ENCODE measurements at places on chromosomes 16 and 17. TPM values are rescaled to one million over a fixed set of nuclear protein-coding genes. Genes with fewer than 3 reads are reported as not detected.

DNA sequence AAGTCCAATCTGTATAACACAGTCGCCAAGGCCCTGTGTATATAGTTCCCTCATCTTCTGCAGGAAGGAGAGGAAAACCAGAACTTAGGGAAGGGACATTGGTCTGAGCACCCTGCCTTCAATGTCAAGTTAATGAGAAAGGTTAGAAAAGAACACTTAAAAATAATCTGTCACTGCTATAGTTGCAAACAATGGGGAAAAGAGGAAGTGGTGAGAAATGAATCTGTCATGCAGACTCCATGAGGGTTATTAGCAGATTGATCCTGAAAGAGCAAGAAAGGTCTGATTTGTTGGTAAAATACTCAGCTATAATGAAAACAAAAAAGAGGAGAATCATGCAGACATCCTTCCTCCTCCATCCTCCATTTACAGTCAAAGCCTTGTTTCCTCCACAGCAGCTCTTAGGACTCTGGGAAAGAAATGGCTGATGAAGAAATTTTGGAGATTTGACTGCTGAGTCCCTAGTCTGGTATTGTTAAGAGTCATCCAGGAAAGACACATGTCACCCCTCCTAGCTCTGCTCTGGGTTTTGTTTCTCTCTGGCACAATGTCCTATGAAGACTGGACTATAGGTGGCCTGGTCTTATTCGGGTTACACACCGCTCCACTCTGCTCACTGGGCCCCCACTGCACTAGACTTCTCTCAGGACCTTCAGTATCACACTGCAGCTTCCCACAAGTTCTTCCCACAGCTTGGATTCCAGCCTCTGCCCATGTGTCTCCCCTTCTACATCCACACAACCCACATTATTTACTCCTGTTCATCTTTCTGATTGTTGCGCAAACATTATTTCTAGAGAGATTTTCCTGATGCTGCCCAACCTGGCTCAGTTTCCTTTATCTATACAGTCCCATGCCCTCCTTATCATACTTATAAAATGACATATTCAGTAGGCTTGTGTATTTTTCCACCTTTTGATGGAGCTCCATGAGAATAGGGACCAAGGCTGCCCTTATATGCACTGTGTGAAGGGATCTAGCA lies 56.5 kb upstream of the XYLT1 start:
- DNase-seq, result no peak

GRCh38 chr16:11145173-11145818 lies 110.7 kb downstream of the SOCS1 start:
- no peak for DNase-seq

GRCh38 chr17:50833510-50834428 lies 1.6 kb upstream of the WFIKKN2 start:
- no peak for DNase-seq

DNA sequence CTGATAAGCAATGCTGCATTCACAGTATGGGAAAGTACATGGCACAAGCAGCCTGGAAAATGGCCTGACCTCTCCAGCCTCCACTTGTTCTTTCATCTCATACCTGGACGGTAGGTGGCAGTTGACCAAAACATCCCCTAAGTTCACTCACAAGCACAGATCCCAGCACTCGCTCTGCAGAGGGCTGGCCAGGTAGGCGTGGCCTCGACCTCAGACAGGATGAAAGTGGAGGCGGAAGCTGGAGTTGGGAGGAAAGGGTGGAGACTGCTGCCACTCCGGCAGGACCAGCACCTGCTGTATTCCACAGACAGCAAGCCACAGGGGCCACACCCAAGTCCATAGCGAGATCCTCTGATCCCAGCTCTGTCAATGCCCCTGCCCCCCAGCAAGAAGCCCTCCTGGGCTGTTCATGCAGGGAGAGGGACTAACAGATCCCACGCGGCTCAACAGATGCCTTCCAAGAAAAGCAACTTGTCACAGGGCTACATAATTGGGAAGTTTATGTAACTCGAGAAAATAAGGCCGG lies 31.3 kb downstream of the ZCCHC14 start:
- peak; percentile 92 for DNase-seq

GRCh38 chr17:55763856-55764255 lies 13.0 kb downstream of the PCTP start:
- no peak for DNase-seq

Gene LDHD
- total RNA-seq, result 89.2 TPM

Gene KRT17
- total RNA-seq, result 0.70 TPM

- DNase-seq, result no peak
Measured at GRCh38 chr16:56094231-56094630, 97.1 kb upstream of the GNAO1 start.

- DNase-seq, result no peak
Measured at GRCh38 chr17:6480303-6480675, 36.0 kb downstream of the PIMREG start.

- DNase-seq, result peak; percentile 92
Measured at GRCh38 chr17:82297280-82297713, 20.1 kb downstream of the CD7 start.

Gene EPX
- total RNA-seq, result not detected

Gene CREBBP
- 59.3 TPM for total RNA-seq

DNA sequence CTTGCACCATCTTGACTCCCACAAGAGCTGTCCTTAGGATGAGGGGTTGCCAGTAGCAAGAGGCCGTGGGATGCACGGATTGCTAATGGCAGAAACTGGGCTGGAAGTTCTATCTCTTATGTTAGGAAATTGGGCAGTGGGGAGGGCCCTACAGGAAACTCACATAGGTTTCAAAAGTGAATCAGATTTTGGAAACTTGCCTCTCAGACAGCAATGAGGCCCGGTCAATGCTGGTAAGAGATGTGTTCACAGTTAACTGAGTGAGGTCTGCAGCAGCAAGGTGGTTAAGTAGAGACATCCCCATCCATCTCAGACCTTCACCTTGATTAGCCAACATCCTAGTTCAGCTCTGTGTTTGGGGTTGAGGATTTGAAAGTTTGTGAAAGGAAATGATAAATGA lies 164.7 kb downstream of the ABCA8 start:
- DNase-seq, result no peak

GRCh38 chr17:76529224-76530094 lies 8.1 kb downstream of the CYGB start:
- DNase-seq, result peak; percentile 76

GRCh38 chr17:73126716-73127473 lies 34.4 kb upstream of the SLC39A11 start:
- no peak for DNase-seq

DNA sequence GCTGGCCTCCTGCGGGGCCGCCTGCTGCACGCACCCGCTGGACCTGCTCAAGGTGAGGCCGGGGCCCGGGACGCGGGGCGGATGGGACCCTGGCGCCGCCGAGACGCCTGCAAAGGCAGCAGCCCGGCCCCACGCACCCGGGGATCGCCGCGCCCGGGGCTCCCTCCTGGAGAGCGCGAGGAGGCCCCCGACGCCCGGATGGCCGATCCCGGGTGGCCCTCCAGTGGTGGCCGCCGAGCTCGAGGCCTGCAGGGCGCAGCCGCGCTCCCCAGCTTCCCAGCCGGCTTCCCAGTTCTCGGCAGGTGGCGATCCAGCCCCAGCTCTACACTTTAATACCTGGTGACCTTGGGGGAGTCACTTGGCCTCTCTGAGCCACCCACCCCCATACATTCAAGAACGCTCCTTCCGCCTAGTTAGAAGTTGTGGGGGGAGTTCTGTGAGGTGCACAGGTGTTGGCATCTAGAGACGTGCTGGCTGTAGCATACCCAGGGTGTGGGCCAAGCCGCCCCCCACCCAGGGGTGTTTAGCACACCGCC lies 452 bp downstream of the SLC25A10 start:
- peak; percentile 69 for DNase-seq

Gene CCL17
- not detected for total RNA-seq

Gene ARL5C
- total RNA-seq, result 0.56 TPM

Gene GP1BA
- not detected for total RNA-seq

DNA sequence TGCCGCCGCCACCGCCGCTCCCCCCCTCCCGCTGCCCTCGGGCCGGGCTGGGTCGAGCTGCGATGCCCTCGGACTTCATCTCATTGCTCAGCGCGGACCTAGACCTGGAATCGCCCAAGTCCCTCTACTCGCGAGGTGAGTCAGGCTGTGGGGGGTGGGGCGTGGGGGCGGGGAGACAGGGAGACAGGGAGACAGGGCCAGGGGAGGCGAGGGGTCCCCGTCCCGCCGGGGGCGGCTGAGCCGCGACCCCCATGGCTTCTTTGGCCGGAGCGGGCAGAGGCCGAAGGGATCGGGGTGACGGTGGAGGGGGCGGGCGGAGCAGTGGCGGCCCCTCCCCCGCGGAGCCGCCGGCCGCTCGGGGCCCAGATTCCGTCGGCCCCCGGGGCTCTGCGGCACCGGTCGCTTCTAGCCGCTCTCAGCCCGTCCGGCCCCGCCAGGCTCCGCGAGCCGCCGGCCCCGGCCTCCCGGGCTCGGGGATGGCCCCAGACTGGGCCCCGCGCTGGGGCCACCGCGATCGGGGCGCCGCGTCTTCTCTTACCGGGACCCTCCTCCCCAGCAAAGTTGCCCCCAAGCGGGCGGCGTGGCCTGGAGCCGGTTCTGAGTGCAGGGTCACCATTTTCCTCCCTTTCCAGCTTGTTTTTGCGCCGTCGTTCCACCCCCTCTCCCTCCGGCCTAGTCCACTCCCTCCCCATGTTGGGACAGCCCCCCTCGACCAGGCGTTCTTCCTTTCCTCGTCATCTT lies 644 bp downstream of the NFAT5 start:
- DNase-seq, result peak; percentile 62

GRCh38 chr16:68275611-68276191 lies 11.4 kb downstream of the SLC7A6 start:
- DNase-seq, result no peak

GRCh38 chr16:57959121-57959520 lies 11.8 kb downstream of the CNGB1 start:
- no peak for DNase-seq

Gene PPL
- 14.7 TPM for total RNA-seq

- DNase-seq, result no peak
Measured at GRCh38 chr17:64036198-64036922, 15.9 kb upstream of the ICAM2 start.

GRCh38 chr17:2415081-2415480 lies 14.2 kb upstream of the MNT start:
- no peak for DNase-seq

DNA sequence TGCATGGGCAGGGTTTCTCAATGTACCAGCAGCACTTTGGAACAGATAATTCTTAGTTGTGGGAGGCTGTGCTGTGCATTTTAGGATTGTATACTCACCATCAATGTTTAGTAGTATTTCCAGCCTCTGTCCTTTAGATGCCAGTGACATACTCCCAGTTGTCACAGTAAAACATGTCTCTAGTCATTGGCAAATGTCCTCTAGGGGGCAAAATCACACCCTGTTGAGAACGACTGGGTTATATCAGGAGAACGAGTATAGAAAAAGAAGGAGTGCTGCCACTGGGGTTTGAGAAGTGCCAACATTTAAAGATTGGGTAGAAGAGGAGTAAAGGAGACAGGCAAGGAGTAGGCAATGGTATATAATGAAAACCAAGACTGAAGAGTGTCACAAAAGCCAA lies 37.9 kb upstream of the SMIM36 start:
- DNase-seq, result no peak

DNA sequence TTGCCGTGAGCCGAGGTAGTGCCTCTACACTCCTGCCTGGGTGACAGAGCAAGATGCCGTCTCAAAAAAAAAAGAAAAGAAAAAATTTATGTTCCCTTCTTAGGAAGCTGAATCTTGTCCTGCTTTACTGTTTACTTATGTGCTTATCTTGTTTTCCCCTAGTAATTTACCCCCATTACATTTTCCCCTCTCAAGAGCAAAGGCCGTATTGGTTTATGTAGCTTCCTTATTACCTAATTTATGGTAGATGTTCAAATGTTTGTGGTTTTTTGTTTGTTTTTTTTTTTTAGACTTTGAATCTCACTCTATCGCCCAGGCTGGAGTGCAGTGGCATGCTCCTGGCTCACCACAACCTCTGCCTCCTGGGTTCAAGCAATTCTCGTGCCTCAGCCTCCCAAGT lies 10.3 kb upstream of the SLC52A1 start:
- no peak for DNase-seq

GRCh38 chr16:80171199-80171598 lies 369.6 kb upstream of the DYNLRB2 start:
- no peak for DNase-seq

Gene BPTF
- 65.1 TPM for total RNA-seq

Gene CYB5B
- 186 TPM for total RNA-seq

Gene MSI2
- 81.0 TPM for total RNA-seq

DNA sequence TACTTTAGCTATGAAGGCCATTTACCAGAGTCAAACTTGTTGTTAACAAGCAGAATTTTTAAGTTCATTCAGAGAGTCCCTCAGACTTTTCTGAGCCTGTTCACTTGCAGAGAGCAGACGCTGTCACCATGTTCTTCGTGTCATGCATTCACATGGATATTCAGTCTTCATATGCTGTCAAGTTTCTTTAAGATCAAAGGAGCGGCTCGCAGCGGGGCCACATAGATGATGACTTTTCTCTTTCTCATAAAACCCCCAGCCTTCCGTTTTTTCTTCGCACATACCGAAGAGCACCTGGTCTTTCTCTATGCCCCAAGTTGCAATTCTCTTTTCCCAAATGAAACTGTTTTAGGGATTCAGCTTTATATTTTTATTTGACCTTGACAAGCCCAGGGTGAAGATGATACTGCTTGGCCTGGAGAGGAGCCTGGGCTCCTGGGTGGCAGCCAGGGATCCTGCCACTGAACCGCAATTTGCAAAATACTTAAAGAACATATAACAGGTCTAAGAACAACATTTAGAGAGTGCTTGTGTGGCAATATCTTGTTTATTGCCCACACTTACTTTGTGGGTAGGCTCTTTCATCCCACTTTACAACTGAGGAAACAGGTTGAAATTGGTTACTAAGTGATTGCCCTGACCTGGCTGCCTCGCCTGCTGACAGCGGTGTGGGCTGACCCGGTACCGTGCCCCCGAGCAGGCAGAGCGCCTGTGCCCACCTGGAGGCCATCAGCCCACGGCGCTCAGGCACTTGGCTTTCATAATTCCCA lies 22.9 kb downstream of the SEC14L1 start:
- no peak for DNase-seq

Gene TBC1D3
- total RNA-seq, result not detected

- peak; percentile 8 for DNase-seq
Measured at GRCh38 chr17:22278302-22279275, 586.3 kb downstream of the KCNJ18 start.

DNA sequence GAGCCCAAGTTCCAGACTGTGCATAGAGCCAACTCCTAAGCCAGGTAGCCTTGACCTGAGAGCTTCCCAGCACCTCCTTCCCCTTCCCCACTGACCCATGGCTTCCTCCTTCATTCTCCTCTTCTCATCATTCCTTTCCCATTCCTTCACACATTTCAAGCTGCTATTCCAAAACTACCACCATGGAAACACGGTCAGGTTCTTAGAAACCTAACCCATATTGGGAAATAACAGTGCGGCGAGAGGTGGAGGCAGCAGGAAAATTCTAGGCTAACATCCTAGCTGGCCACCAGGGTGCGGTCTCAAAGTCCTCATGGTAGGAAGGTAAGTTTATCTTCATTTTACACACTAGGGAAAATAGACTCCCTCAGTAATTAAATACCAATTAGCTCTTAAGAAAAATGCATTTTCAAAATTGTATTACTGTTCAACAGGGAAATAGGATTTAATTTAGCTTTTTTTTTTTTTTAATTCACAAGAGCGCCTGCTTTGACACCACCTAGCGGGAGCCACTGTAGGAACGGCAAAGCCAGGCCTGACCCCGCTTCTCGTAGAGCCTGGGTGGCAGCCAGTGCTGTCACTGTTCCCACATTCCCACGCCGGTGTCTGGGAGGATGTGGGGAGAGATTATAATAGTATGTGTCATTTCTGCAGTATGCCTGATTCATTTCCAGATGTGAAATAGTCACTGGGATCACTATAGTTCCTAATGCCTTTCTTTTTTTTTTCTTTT lies 14.0 kb upstream of the SPHK1 start:
- no peak for DNase-seq
